ENCODE measurements at places on chromosomes 6 and 20.

DNA sequence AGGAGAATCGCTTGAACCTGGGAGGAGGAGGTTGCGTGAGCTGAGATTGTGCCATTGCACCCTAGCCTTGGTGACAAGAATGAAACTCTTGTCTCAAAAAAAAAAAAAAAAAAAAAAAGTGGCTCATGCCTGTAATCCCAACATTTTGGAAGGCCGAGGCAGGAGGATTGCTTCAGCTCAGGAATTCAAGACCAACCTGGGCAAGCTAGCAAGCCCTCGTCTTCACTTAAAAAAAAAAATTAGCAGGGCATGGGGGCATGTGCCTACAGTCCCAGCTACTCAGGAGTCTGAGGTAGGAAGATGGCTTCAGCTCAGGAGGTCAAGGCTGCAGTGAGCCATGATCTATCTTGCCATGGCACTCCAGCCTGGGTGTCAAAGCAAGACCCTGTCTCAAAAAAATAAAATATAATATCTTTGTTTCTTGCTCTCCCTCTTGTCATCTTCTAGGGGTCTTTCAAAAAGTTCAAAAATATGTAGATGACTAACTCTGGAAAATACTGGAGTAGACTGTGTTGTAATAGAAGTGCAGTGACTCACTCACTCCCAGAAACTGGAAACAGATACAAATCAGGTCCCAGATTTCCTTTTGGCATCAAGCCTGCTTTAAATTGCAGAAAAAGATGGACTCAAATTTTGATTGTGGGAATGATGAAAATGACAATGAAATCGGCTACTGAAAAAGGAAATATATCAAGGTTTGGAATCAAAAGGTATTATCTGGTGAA is 2.8 kb upstream of the GINM1 start:
- no peak for DNase-seq

- DNase-seq, result no peak
Measured at GRCh38 chr6:133170602-133171001, 70.6 kb upstream of the EYA4 start.

DNA sequence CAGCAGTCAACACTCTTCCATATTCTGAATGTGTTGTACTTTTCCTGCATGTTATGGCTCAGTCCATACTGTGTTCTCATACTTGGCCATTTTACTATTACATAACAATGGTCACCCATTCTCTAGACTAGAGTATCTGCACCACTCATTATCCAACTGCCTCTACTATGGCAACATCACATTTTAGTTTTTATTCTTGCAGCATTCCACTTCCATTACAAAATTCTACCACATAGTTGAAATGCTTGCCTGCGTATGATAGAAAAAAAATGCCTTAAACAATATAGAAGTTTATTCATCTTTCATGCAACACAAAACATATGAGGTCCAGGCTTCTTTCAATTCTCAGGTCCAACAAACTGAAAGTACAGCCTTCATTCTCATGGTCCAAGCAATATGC is 128.0 kb downstream of the TENT5A start:
- no peak for DNase-seq

DNA sequence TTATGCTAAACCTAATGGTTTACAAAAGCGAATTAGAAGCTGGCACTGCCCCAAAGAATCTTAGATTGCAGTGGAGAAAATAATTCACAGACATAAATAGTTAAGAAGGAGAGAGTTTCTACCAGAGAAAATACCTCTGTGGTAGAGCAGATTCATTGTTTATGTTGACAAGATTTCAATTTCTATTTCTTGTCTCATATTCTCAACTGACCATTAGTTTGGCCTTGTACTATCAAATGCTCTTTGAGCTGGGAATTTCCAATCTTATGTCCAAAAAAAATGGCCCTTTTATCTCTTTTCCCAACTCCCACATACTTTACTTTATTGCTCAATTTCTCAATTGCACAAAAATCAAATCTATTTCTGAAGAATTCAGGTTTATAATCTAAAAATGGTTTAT is 804.1 kb upstream of the CITED2 start:
- no peak for DNase-seq

DNA sequence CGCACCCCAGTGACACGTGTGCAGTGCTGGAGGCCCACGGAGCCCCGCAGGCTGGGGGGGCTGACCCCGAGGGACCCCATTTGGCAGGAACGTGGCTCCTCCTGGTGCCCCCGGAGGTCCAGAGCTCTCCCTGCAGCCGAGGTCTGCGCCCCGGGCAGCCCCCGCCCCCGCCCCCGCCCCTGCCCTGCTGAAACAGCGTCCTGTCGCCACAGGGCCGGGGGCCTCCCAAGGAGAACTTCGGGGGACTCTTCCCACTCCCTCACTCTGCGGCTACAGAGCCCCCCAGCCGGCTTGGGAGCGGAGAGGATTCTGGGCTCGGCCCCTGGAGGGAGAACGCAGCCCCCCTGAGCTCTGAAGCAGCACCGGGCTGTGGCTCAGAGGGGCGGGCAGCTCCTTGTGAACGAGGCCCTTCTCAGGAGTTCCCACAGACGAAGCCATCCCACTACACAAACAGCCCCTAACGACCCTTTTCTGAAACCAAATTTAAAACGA is 115.2 kb downstream of the DLL1 start:
- DNase-seq, result no peak

GRCh38 chr20:38861071-38861401 is 55.5 kb downstream of the PPP1R16B start:
- no peak for DNase-seq

GRCh38 chr6:88459189-88459588 is 293.0 kb upstream of the CNR1 start:
- DNase-seq, result no peak

GRCh38 chr6:89999154-89999553 is 104.9 kb downstream of the GJA10 start:
- no peak for DNase-seq

DNA sequence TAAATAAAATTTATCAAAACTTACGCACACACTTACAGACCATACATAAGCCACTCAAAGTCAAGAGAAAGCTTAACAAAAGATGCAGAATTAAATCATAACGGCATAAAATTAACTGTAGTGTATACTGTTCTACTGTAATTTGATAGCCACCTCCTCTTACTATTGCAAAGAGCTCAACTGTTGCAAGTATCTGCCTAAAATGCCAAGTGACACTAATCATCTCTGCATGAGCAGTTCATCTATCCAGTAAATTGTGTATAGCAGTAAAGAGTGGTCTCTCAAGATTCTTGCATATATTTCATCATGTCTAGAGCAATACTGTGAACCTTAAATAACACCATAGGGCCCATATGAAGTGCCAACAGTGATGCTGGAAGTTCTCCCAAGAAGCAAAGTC is 12.3 kb downstream of the OR2H2 start:
- DNase-seq, result no peak

DNA sequence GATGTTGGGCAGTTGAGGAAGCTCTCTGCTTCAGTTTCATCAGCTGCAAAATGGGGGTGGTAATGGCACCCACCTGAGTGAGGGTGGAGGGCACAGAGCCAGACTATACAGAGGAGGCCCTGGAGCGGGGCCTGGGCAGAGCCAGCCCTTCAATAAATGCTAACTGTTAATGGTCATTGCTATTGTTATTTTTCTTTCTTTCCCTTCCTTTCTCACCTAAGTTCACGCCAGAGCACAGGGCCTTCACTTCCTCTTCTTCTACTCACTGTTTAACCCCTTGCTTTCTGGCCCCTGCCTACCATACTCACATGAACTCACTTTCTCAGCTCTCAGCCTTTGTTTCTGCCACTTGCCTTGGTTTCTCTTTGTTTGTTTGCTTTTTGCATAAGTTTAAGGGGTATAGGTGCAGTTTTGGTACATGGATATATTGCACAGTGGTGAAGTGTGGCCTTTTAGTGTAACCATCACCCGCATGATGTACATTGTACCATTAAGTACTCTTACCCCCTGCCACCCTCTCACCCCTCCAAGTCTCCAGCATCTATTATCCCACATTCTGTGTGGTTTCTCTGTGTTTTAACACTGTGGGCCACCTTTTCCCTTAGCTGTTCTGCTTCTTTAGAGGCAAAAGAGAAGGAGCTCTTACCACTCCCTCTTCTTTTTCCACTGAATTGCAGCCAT is 7.5 kb upstream of the RREB1 start:
- DNase-seq, result no peak

DNA sequence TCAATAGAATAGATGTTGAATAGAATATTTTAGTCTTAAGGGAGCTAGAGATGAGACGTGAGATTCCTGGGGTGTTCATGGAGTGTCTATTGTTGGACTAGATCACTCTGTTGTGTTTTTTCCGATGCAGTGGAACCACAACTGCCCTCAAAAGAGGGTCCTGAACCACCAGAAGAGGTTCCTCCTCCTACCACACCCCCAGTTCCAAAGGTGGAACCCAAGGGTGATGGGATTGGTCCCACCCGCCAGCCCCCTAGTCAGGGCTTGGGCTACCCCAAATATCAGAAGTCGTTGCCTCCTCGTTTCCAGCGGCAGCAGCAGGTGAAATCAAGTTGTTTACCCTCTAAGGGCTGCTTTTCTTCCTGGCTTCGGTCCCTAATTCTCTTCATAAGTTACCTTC is 8.5 kb downstream of the PRRC2A start:
- no peak for DNase-seq

- no peak for DNase-seq
Measured at GRCh38 chr20:61767761-61768494, 297.8 kb downstream of the TAF4 start.

GRCh38 chr6:81938014-81938856 is 185.8 kb upstream of the TENT5A start:
- DNase-seq, result no peak

- no peak for DNase-seq
Measured at GRCh38 chr6:106764353-106764980, 135.1 kb downstream of the QRSL1 start.

GRCh38 chr6:30013291-30013922 is 47.7 kb upstream of the POLR1H start:
- DNase-seq, result no peak

- no peak for DNase-seq
Measured at GRCh38 chr20:51563486-51564332, 21.2 kb upstream of the NFATC2 start.

DNA sequence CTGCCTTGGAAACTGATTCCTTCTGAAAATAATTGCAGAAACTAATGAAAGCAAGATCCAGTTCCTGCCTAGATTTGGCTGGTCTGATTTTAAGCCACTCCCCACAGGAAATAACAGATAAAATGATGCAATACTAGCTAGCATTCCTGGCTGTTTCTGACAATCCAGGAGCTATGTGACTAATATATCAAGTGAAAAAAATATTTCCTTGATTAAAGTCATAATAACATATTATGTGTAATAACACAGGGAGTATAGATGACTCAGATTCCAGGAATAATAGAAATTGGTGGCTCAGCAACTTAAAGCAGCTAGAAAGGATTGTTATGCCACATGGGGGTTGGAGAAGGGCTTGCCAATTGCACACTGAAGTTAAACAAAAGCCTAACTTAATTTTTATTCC is 182.7 kb upstream of the SALL4 start:
- DNase-seq, result no peak

DNA sequence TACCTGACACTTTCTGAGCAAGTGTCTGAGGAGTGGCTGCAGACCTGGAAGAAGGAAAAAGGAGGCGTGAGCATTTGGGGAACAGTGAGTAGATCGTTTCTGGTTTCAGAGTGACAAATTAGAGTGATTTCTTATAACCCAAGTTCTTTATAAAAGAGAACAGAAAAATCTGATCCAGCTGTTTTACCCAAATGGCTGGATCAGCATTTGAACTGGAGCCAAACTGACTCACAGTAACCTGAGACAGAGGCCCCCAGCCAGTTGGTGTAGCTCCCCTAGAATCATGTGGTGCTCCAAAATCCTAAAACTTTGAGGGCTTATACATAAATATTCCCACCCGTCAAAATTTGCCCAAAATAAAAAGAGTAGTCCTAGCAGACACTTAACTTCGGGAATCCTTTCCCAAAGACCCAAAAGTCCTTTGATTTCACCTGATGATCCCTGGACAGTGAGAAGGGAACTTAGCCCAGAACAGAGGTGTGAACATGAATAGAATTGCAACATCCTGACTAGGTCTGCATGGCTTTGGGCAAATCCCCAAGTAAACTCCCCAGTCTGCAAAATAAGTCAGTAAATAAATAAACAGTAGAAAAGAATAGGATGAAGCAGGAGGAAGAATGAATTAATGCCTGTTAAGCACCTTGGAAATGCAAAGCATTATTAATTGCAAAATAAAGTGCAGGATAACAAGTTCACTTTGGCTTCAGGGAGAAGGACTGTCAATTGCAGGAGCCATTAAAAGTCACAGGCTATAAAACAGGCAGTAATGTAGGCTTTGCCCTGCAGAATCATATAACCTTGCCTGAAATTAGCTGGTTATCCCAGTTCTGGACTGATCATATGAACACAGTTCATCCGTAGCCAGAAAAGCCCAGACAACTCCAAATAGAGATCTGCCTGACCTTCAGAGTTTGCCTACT is 262.0 kb upstream of the JARID2 start:
- DNase-seq, result no peak

DNA sequence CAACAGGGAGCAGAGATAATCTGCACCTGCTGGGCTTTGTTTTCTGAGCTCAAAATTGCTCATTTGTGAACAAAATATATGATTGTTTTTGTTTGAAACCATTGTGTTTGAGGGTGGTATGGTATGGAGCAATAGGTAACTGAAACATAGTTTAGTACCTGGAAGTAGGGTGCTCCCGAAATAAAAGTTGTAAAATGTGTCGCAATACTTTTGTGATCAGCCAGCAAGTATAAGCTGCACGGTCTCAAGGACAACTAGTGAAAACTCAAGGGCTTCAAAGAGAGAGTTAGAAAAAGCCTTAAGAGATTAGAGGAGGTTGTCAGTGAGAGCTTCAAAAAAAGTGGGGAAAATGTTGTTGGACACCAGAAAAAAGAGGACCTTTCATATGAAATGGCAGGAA is 579.8 kb upstream of the POU3F2 start:
- no peak for DNase-seq

GRCh38 chr20:4869290-4870193 is 131.8 kb downstream of the SLC23A2 start:
- no peak for DNase-seq

GRCh38 chr6:35128496-35128895 is 12.6 kb downstream of the TCP11 start:
- no peak for DNase-seq

DNA sequence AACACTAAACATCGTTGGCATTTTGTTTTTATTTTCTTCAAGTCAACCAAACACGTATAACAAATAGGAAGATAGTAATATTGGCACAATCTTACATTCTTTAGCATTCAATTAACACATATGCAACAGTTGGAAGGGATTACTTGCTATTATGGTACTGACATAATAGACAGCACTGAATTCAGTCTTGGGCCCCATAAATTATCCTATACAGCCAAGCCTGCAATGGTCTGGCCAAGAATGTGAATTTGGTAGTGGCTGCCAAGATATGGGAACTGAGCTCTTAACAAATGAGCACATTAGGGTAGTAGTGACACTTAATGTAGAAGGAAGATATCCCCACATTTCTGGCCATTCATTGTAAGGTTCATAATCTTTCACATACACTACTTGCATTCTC is 44.8 kb upstream of the ARHGAP18 start:
- no peak for DNase-seq

GRCh38 chr6:163457637-163458561 is 43.4 kb downstream of the QKI start:
- no peak for DNase-seq

Measured in activated CD4-positive, CD25-positive, alpha-beta regulatory T cell treated with anti-CD3 and anti-CD28 coated beads, Interleukin-2, amount 50 U/mL, for 72 hours (primary cell).